ENCODE measurements at places on chromosomes 12 and 14.

DNA sequence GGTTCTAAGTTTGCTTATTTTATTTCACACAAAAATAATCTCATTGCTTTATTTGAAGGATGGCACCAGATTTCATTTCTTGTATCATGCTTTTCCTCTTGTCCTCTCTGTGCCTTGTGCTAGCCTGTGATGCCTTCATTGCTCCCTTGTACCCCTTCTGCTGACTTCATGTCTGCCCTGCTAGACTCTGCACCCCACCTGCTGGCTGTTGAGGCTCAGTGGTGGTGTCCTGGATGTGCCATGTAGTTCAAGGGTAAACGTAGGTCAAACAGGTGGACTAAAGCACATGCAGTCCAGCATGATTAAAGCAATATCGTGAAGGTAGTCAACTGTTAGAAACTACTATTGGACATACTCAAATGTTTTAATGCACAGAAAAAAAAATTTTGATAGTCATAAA lies 21.6 kb downstream of the MRPS35 start:
- DNase-seq: no peak

- DNase-seq: no peak
Observed at GRCh38 chr14:104419865-104420505, 159.6 kb upstream of the C14orf180 start.

DNA sequence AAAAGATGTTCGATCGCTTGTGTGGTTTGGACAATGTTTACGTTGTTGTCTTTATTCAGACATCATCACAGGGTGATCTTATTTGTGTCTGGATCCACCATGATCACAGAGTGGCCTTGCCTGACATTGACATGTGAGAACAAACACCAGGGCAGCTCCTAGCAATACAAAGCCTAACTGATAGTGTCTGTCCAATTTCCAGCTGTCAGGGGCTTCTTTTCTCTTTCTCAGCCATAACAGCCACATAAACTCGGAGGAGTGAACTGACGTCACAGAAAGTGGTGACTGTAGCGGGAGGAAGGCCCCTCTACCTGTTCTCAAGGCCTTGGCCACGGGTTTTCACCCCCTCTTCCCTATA lies 5.8 kb upstream of the SLC6A13 start:
- DNase-seq: no peak

DNA sequence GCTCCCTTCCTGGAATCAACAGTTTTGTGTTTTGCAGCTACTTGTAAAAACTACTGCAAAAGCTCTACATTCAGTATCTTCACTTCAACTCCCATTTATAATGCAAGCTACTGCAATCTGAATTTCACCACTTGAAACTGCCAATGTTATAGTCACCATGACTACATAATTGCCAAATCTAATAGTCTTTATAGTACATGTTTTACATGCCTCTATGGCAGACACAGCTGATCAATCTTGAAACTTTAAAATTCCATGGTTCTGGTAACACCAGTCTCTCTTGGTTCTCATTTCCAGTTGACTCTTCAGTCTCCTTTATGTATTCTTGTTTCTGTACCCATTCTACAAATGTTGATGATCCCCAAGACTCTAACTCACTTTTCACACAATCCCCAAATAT lies 185.9 kb downstream of the MED13L start:
- no peak for DNase-seq

- no peak for DNase-seq
Observed at GRCh38 chr12:47155457-47156166, 75.9 kb upstream of the AMIGO2 start.

DNA sequence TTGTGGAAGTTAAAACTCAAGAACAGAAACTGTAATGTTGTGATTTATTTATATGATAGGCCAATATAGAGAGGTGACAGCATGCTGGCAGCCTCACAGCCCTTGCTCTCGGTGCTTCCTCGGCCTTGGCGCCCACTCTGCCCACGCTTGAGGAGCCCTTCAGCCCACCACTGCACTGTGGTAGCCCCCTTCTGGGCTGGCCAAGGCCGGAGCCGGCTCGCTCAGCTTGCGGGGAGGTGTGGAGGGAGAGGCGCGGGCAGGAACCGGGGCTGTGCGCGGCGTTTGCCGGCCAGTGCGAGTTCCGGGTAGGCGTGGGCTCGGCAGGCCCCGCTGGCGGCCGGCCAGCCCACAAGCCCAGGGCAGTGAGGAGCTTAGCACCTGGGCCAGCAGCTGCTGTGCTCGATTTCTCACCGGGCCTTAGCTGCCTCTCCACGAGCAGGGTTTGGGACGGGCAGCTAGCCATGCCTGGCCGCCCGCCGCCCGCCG lies 65.8 kb upstream of the SLC8A3 start:
- no peak for DNase-seq

GRCh38 chr12:108729612-108730364 lies 1.5 kb downstream of the CORO1C start:
- DNase-seq: peak; percentile 83

DNA sequence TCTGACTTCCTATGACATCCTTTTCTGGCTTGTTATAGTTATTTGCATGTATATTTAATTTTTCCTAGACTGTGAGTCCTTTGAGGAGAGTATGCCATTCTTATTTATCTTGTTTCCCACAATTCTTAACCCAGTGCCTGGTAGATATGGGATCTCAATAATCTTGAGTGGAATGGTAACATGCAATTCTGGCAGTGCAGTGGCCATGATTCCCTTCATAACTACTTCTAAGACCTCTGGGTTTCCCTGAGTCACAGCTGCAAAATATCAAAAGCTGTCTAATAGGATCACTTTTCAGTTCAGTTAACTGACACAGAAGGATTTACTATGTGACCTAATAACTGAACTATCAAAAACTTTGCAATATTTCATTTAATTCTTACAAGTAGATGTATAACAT lies 135.0 kb downstream of the ADAMTS20 start:
- DNase-seq: no peak

- DNase-seq: peak; percentile 54
Observed at GRCh38 chr12:25960143-25960542, 1.7 kb downstream of the RASSF8 start.

- no peak for DNase-seq
Observed at GRCh38 chr12:82596483-82596882, 90.2 kb upstream of the TMTC2 start.

- DNase-seq: no peak
Observed at GRCh38 chr14:37559386-37559785, 35.7 kb downstream of the FOXA1 start.

GRCh38 chr14:100428727-100429126 lies 105.6 kb downstream of the SLC25A47 start:
- DNase-seq: no peak

DNA sequence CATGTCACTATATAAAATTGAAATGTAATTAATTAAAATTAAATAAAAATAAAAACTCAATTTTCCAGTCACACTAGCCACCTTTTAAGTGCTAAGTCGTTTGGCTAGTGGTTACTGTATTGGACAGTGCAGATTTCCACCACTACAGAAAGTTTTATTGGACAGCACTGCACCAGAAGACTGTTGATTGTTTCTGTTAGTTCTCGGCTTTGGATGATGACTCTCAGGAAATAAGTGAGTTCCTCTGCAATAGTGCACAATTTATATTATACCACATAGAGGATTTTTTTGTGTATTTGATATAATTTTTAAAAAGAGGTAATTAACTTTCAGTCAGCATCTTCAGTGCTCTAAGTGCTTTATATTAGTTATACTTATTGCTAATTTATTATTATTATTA lies 52.7 kb downstream of the FAR2 start:
- no peak for DNase-seq

DNA sequence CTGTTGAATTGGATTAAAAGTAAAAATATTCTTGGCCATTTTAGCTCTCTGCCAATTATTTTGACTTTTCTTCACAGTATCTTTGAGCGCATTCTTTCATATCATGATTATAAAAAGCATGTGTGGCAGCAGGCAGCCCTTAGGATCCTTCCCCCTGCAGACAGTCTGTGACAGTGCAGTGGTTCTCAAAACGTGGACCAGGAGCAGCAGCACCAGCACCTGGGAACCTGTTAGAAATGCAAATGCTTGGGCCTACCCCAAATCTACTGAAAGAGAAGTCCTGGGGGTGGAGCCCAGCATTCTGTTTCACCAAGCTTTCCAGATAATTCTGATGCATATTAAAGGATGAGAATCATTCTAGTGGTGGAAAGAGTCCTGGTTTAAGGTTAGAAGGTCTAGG lies 155.6 kb downstream of the MON2 start:
- DNase-seq: no peak

GRCh38 chr12:131573631-131574394 lies 137.1 kb upstream of the SFSWAP start:
- no peak for DNase-seq

GRCh38 chr12:103313894-103314293 lies 181.9 kb downstream of the C12orf42 start:
- DNase-seq: peak; percentile 29

GRCh38 chr14:50839691-50840090 lies 8.7 kb upstream of the NIN start:
- no peak for DNase-seq

- DNase-seq: no peak
Observed at GRCh38 chr14:68995731-68996130, 16.6 kb upstream of the ACTN1 start.

DNA sequence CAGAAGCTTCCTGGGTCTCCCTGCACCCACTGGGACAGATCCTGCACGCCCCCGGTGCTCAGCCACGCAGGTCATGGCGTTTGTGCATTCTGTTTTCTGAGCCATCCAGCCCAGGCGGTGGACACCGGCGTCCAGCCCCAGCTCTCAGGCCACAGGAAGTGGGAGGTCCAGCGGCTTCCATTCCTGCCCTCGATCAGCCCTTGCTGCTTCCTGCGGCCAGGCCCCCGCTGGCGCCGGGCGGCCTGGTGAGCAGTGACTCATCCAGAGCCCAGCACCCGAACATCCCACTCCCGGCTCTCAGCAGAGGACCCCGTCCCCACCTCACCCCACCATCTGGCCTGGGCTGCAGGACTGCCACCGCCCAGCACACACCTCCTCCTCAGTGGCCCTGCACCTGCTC lies 18.0 kb upstream of the NUDT14 start:
- no peak for DNase-seq

GRCh38 chr14:39351708-39352107 lies 80.5 kb downstream of the FBXO33 start:
- no peak for DNase-seq

DNA sequence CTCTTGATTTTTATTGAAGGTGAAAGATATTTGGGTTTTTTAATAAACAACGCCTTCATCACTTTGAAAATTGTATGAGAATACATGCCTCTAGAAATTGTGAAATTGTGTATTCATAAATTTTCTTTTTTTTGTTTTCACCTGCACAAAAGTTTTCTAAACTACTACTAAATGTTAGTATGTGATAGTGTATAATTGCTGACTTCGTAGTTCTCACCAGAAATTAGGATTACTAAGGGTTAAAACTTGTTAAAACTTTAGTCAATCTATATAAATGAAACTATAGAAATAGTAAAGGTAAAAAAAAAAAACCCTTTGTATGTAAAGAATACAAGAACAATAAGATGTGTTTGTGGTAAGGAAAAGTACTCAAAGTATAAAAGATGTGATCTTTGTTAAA lies 496.5 kb upstream of the ATP2B1 start:
- DNase-seq: no peak
